ENCODE measurements at places on chromosomes 3 and 15.

DNA sequence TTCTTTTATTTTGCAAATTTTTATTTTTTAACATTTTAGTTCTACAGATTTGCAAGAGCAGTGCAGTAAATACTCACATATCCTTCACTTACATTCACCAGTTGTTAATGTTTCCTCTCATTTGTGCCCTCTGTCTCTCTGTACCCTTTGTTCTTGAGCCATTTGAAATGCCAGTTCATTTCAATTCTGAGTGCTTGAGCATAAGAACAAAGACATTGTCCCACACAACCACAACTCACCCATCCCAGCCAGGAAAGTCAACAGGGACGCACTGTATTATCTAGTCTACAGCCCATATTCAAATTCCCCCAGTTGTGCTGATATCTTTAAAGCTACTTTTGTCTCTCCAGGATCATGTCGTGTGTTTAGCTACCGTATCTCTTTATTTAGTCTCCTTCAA lies 141.4 kb upstream of the SLC6A11 start:
- DNase-seq = no peak

- DNase-seq = no peak
Observed at GRCh38 chr3:39917065-39917773, 107.8 kb downstream of the MYRIP start.

- no peak for DNase-seq
Observed at GRCh38 chr3:111998636-111999483, at the start of gene TAGLN3. Gene TAGLN3, plus strand, starts transcription at chr3:111998922. Its CDS starts 501 bp downstream, at chr3:111999423.

DNA sequence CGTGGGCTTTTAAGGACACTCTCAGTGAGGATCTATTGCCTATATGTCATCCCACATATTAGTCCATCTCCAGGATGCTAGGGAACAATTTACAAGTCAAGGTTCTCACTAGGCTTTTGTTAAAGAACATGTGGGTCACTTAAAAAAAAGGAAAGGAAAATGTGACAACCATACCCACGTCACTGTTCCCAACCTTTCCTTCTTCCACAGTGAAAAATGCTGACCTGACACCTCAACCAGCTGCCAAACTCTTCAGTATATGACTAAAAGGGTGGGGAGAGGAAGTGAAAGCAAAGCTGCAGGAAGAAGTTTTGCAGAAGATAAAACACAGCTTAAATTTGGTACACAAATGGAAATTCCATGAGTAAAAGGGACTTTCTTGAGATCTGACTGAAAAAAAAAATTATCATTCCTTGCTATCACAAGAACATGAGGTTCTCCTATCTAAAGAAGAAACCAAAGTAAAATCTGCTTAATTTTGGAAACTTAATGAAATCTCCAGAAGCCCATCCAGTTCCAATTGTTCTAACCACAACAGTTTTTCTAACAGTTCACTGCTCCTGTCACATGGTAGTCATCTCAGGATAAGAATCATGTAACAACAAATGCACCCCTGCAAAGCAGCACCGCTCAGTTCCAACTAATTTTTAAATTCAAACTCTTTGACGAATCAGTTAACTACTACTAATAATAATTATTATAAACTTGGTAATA lies 117.0 kb upstream of the TSPAN3 start:
- no peak for DNase-seq

GRCh38 chr3:61664105-61664482 lies 102.7 kb downstream of the PTPRG start:
- DNase-seq = no peak

DNA sequence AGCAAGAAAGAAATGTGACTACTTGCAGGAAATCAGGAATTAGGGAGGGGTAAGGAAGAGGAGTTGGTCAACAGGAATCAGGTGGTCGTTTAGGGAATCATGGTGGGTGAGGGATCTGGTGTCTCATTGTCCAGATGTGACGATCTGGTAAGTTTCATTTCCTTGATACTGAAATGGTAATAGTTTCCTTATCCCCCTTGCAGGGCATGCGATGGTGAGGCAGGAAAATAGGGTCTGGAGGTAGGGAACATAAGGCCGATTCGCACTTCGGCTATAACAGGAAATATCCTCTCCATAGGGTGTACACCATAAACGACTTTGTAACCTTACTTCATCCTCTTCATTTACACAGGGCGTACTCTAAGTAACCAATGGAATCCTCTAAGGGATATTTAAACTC lies 574 bp upstream of the LRRC34 start:
- DNase-seq = no peak

DNA sequence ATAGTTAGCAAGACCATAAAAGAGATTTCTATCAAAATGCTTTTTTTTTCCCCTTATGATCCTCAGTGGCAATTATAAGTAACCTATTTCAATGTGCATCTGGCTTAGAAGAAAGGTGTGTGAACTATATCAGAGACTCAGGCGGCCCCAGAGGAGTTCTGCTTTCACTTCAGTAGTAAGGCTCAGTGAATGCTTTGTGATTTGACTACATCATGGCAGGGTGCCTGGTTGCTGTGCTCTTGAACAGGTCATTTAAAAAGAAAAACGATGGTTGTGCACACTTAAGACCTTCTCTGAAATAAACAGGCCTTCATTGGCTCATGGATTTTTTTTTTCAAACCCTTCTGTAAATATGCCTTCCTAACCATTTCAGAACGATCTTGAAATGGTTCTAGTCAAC lies 400.4 kb upstream of the RARB start:
- DNase-seq = no peak

DNA sequence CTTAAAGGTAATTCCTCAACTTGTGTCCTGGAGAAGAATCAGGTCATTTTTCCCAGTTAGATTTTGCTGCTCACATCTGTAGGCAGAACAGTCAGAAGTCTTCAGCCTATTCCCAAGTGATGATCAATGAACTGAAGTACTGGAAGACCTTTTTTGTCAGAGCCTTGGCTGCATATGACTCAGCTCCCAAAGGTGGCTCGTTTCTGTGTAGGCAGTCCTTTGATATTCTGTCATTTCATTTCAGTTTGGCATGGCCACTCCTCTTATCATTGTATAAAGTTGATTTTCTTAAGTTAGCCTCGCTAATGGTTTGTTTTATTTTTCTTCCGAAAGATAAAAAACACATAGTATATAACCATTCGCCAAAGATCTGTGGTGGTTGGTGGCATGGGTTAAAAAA lies 90.7 kb downstream of the KLHL25 start:
- no peak for DNase-seq

GRCh38 chr15:49848282-49848724 lies 227.5 kb downstream of the DTWD1 start:
- DNase-seq = peak; percentile 79

DNA sequence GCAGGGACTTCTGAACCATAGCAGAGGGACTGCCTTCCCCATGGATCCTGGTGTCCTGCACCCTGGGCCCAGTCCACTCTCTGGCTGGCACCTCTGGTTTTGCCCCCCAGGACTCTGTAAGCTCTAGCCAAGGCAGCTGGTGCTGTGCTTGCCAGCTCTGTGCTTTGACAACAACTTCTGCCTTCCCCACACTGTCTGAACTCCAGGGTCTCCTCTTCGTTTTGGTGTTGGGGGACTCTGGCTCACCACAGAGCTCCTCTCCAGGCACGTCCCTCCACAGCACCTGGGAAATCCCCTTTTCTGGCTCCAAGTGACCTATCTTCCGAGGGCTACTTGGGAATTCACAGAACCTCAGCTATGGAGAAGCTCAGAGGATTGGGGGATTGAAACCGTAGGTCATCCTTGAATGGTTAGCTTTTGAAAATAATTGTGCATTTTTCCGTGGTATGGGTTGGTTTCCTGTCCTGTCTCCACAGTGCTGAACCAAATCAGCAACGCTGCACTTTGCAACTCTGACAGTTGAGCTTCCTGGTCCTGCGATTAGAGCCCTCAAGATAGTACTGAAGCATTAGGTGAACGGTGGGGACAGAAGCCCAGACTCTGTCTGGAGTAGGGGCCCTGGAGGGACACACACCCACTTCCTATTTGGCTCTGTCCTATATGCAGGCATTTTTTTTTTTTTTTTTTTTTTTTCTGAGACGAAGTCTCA lies 152.4 kb downstream of the APBA2 start:
- DNase-seq = no peak

- no peak for DNase-seq
Observed at GRCh38 chr15:38024293-38025091, 90.1 kb downstream of the TMCO5A start.

GRCh38 chr3:33538678-33539339 lies 98.6 kb upstream of the UBP1 start:
- DNase-seq = no peak

DNA sequence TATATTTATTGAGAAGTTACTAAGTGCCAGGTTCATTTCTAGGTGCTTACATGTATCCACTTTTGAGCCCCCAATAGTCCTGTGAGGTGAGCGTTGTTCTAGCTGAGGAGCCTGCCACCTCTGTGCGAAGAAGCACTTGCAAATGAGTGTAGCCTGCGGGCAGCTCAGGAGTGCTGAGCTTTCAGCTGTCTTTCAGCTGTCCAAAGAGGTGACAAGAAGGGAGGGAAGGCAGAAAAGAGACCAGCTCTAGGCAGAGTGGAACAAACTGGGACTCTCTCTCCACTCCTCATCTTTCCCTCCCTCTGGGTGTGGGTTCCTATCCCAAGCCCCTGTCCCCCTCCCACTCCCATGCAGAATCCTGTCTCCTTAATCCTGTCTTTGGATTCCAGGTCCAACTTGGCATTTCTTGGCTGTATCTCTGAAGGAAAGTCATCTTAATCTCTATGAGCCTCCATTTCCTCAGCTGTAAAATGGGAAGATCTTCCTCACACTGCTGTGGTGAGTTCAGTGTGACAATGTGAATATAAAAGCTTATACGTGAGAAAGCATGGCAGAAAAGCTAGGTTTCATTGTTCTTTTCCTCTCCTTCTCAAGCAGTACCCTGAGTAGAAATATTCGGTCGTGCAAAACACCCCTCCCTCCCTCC lies 6.7 kb upstream of the SRP14 start:
- DNase-seq = no peak

- no peak for DNase-seq
Observed at GRCh38 chr15:95284492-95284891, 1046.0 kb upstream of the NR2F2 start.

DNA sequence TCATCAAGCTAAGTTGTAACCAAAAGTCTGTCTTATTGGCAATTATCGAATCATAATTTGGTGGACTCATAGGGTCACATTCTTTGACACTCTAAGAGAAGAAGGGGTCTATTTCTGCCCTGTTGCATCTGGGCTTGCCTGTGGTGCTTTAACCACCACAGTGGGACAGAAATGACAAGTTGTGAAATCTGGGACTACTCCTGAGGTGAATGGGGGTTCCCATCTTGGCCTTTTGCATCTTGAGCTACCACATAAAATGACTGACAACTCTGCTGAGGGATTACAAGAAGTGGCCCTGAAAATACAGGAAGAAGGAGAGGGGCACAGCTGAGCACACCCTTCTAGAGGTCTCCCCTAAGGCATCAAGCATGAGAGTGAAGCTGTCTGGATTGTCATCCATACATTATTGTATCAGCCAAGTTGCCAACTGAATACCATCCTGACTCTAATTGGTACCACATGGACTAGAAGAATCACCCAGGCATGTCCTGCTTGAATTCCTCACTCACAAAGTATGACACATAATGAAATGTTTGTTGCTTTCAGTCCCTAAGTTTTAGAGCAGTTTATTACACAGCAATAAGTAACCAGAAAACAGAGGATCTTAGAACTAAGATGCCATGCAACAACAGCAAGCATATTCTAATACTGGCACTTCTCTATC lies 306.5 kb downstream of the ROBO1 start:
- no peak for DNase-seq

- no peak for DNase-seq
Observed at GRCh38 chr3:172564499-172564898, 41.3 kb upstream of the TNFSF10 start.

GRCh38 chr3:60281970-60282369 lies 969.3 kb downstream of the FHIT start:
- DNase-seq = no peak

- DNase-seq = no peak
Observed at GRCh38 chr3:155495387-155495786, 201.9 kb upstream of the STRIT1 start.

DNA sequence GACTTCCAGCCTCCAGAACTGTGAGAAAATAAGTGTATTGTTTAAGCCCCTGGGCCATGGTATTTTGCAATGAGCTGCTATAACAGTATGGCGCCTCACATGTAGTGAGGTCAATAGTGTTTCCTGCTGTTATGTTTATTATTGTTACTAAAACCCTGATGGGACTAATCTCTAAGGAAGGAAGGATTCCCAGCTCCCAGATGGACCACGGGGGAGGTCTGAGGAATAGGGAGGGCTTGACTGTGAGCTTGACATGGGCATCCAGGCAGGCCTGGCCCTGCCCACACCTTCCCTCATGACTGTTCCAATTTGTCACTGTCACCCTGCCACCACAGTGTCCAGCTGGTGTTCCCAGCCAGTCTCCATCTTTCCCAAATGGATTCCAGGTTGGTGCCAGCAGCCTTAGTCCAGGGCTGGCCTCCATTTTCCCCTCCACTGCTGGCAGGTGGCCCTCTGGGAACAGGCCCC lies 14.5 kb upstream of the SLC41A3 start:
- no peak for DNase-seq

DNA sequence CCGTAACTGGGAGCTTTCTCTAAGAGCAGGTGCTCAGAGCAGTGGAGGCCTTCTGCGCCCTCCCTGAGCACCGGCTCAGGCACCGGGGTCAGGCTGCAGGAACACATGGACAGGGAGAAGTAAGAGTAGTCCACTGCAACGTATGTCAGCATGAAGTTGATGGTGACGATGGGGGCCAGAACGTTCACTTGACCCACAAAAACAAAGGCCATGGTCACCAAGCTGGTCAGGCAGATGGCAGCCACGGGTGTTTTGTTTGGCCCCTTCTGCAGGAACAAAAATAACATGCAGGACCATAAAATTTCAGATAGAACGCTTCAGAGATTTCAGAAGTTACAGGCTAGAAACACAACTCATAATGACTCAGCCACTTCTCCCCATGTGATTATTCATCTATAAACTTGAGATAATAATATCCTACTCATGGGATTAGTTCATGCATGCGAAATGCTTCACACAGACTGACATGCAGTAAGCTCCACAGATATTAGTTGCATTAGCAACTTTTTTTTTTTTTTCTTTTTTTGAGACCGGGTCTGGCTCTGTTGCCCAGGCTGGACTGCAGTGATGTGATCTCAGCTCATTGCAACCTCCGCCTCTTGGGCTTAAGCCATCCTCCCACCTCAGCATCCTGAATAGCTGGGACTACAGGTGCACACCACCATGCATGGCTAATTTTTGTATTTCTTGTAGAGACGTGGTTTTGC lies 52.2 kb upstream of the HEG1 start:
- DNase-seq = no peak

DNA sequence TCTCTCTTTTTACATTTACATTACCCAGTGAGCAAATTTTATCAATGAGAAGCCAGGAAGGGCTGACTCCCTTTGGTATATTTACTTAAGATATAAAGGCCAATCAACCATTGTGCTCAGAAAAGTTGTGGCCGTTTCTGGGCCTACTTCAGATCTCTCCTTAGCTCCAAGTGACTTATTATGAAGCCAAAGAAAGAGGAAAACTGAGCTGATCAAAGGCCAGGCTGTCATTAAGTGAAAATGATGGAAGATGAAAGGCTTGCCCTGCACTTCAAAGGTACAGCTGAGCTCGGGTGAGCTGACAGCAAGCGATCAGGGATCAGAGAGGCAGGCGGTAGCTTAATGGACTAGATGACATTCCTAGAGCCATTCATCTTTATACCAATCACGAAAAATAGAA lies 24.8 kb downstream of the VGLL4 start:
- no peak for DNase-seq

- DNase-seq = peak; percentile 71
Observed at GRCh38 chr3:264394-265156, 68.0 kb downstream of the CHL1 start.

- no peak for DNase-seq
Observed at GRCh38 chr15:51936105-51936478, 35.5 kb downstream of the LEO1 start.

GRCh38 chr15:25179673-25180511 lies 225.1 kb downstream of the SNRPN start:
- no peak for DNase-seq

GRCh38 chr15:57405133-57405532 lies 28.8 kb downstream of the CGNL1 start:
- DNase-seq = no peak

All from Panc1 (cell line).